Cerebellar nuclear complex (tissue), 1 donor: ENCODE measurements at places on chromosomes 4 and X.

DNA sequence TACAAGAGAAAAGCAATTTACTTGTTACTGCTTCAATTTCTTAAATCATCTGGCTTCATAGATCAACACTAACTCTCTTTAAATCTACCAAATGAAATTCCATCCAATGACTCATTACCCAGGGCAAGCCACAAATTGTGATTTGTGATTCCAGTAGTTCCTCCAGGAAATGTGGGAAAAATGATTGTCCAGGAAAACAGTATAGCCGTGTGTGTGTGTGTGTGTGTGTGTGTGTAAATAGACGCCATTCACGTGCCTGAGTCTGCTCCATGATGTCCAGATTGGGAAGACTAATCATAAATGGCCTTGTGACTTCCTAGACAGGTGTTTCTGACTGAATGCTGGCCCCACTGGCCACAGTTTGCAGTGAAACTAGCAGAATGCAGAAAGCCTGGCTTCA, 121.3 kb downstream of the HS6ST2 start:
- no peak for DNase-seq

DNA sequence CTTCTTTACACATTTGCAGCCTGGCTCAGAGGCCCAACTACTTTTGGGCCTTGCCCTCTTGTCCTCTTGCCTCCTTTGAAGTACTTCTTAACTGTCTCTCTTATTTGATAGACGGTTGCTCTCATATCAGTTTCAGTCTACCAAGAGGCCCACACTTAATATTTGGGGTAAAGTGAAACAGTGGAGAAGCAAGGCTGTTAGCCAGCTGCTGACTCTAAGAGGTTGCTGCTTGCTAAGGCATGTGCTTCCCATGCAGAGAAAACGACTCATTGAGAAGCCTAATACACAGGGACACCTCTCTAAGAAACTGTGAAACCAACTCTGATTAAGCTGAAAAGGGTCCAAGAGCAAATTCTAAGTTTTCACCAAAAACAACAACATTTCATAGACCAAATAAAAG, 94.6 kb downstream of the PPP3CA start:
- no peak for DNase-seq

GRCh38 chrX:43728002-43728401, 71.9 kb downstream of the MAOA start:
- DNase-seq, result no peak

- no peak for DNase-seq
Measured at GRCh38 chr4:87088186-87088585, 132.2 kb downstream of the KLHL8 start.

- no peak for DNase-seq
Measured at GRCh38 chrX:137848266-137848905, 282.5 kb downstream of the ZIC3 start.

DNA sequence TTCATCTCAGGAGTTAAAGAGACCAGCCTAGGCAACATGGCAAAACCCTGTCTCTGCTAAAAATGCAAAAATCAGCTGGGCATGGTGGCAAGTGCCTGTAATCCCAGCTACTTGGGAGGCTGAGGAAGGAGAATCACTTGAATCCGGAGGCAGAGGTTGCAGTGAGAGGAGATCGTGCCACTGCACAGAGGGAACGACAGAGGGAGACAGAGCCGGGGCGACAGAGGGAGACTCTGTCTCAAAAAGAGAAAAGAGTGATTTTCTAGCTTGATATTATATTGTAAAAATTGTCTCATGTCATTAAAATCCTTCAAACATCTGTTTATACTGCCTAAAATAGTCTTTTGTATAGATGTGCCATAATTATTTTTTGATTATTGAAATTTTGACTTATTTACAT, 225.4 kb upstream of the AGA start:
- no peak for DNase-seq

- no peak for DNase-seq
Measured at GRCh38 chrX:18428006-18428405, 2.6 kb downstream of the CDKL5 start.

GRCh38 chr4:147683188-147683591, 773 bp downstream of the PRMT9 start:
- no peak for DNase-seq

- no peak for DNase-seq
Measured at GRCh38 chrX:140038842-140039241, 73.5 kb upstream of the CXorf66 start.

DNA sequence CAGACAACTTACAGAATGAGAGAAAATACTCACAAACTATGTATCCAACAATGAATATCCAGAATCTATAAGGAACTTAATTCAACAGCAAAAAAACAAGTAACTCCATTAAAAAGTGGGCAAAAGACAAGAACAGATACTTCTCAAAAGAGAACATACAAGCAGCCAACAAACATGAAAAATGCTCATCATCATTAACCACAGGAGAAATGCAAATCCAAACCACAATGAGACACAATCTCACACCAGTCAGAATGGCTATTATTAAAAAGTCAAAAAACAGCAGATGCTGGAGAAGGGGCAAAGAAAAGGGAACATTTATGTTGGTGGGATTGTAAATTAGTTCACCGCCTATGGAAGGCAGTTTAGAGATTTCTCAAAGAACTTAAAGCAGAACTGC, 150.3 kb downstream of the FGF16 start:
- DNase-seq, result no peak

- DNase-seq, result no peak
Measured at GRCh38 chr4:24768006-24768405, 27.4 kb upstream of the SOD3 start.

- DNase-seq, result no peak
Measured at GRCh38 chr4:145552181-145552822, 66.9 kb upstream of the MMAA start.

DNA sequence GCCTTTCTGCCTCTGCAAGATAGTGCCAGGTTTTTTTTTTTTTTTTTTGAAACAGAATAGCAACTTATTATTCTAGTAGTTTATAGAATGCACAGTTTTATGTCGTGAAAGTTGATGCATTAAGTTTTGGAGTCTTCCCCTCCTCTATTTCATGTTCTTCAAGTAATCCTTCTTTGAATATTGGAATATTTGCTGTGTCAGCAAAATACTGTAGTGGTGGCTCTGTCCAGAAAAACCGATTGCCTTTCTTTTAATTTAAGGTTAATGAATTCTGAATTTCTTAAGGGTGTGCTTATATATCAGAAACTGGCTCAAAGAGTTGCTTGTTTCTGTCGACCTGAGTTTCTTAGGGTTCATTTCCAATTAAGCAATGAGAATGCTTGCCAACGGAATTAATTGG, 34.8 kb upstream of the TMSB15B start:
- DNase-seq, result no peak

DNA sequence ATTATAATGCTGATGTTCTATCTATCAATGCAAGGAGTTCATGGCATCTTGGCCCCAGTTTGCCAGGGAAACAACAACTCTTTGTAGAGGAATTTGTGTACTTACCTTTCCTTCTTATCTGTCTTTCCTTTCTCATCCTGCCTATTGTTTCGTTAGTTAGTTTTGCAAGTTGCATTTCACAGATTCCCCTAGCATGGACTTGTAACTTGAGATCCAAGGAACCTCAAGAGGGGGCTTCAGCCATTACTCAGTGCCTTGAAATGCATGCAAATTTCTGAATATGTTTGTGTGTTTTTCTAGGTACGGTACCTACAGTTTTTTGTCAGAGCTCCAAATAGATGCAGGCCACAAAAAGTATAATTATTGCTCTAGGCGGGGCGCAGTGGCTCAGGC, 203.6 kb downstream of the LDB2 start:
- no peak for DNase-seq

- no peak for DNase-seq
Measured at GRCh38 chr4:120508036-120508435, 414.5 kb downstream of the PRDM5 start.

- no peak for DNase-seq
Measured at GRCh38 chr4:40289366-40290188, 45.6 kb upstream of the CHRNA9 start.

DNA sequence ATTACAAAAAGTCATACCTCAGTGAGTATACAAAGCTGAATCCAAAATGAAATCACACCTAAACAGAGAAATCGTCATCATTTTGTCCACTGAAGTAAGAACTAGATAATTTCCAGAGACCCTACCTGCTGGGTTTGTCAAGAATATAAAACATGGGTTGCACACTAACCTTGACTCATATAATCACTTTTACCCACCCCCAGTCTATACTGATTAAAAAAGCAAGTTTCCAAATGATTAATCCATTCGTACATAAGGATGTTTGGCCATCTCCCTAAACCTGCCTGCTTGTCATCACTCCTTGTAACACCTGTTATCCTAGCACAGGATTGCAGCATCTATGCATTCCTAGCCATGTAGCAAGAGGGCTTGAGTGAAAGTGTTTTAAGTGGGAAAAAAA, 4.7 kb downstream of the RAP2C start:
- DNase-seq, result no peak

GRCh38 chr4:173488656-173489055, 41.4 kb downstream of the HAND2 start:
- no peak for DNase-seq

DNA sequence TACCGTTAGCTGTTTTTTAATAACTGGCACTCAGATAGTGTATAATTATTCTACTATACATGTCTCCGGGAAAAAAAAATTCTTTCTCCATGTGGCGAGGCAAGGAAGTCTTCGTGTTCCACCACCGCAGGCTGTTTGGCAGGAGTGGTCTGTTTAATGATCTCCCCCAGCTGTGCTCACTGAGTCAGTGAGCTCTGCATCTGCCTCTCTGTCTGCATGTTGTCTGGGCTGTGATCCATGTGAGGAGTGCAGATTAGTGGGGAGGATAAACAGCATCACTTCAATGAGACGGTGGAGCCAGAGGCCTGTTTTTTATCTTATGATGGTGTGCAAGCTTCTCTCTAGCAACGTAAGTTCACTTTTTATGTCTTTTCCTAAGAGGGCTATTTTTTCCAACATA, 69.8 kb downstream of the RPS3A start:
- DNase-seq, result no peak

DNA sequence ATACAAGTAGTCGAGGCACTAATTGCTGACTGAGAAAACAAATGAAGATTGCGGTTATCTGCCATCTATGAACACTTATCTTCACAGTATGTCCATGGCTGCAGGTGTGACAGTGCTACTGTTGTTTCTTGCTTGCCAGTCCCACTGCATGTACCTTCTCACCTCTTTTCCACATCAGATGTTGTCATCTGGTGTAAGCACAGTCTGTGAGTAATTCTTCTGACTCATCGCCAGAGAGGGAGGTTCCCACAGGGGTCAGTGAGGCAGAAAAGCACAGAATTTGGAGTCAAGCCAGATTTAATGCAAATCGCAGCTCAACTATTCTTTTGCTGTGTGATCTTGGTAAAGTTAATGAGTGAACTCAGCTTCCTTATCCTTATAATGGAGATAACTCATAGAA, 144.4 kb downstream of the GLRA2 start:
- no peak for DNase-seq

GRCh38 chr4:48047421-48047844, 30.9 kb downstream of the NIPAL1 start:
- no peak for DNase-seq

GRCh38 chr4:183738081-183738673, 79.1 kb downstream of the TRAPPC11 start:
- DNase-seq, result no peak

- DNase-seq, result no peak
Measured at GRCh38 chr4:22877486-22878052, 184.8 kb downstream of the GBA3 start.

DNA sequence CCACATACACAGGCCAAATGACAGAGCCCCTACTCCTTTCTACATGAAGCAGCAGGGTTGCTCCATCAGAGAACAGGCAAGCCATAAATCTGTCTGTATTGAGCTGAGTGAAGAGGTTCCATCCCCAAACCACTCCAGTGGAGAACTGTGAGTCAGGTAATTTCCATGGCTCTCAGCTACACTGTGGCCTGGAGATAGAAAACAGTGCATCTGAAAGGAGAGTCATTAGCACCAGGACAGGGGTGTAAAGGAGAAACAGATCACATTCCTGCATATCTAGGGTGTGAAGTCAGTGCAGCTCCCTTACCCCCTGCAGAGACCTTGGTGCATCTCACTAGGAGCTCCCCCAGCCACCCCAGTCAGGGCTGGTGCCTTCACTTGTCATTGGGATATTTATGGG, 314.7 kb downstream of the CHIC1 start:
- no peak for DNase-seq

GRCh38 chr4:20249333-20249732, 2.4 kb upstream of the SLIT2 start:
- DNase-seq, result no peak

- no peak for DNase-seq
Measured at GRCh38 chr4:87120010-87120409, 100.4 kb downstream of the KLHL8 start.

DNA sequence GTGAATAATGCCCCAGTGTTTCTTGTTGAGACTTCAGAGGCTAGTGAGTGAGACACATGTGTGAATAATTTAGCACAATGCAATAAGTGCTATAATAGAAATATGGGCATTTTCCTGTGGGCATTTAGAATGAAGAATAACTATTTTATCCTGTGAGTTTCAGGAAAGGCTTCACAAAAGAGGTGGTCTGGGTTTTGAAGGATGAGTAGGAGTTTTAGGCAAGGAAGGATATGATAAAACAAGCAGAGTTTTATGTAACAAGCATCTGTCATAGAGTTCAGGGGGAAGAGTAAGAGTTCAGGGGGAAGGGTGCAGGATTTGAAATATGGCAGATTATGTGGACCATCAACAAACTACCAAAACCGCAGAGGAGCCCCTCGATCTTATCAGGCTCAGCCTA, 529.2 kb downstream of the INPP4B start:
- DNase-seq, result no peak

GRCh38 chrX:127726227-127726626, 326.0 kb downstream of the ACTRT1 start:
- DNase-seq, result no peak

- no peak for DNase-seq
Measured at GRCh38 chr4:66653937-66654336, 891.4 kb downstream of the CENPC start.

DNA sequence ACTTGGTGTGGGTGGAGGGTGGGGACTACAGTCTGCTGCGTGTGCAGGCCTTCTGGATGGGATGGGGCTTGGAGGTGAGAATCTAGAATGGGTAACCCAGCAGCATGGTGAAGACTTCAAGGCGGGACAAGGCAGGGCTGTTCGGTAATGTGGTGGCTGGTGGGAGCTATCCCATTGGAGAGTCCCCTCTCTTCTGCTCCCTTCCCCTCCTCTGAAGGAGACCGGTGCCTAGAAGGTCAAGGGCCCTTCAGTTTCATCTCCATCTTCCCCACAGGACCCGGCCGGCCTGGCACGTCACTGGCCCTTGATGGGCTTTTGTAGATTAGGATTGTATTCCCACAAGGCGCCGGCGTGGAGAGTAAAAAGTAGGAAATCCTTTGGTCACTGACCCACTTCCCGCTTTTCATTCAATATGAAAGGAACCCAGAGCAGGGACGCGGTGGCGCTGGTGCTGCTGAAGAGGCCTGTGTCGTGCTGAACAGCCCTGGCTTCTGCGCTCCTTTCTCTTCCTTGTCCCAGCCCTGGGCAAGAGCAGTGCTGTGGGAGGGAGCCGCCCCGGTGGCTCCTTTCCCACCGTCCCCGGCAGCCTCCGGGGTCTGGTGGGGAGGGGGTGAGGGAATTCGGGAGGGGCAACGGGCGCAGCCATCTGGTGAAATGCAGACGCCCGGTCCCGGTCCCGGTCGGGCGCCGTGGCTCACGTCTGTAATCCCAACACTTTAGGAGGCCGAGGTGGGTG, 7.3 kb upstream of the HMGB3 start:
- DNase-seq, result no peak

GRCh38 chrX:139758809-139759208, 50.8 kb upstream of the MCF2 start:
- no peak for DNase-seq
